GM04504 (cell line): ENCODE measurements at places on chromosomes 3 and 15.

- no peak for DNase-seq
These were observed 326.4 kb upstream of the SATB1 start for GRCh38 chr3:18751514-18751913.

DNA sequence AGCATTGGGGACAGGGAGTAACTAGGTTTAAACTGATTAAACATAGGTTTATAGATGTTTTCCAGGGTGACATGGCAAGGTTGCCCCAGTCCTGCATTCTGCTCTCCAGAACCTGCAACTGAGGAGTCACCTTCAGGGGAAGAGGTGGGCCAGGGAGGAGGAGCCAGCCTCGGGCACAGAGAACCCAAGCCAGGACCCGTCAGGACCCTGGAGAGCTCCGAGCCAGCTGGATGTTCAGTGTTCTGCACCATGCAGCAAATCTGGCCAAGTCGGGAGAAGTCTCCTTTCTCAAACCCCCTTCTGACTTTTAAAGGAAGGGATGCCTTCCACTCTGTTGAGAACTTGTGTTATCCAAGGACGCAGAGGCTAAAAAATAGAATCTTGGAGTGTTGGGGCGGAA lies 62.1 kb upstream of the SLC6A11 start:
- peak; percentile 10 for DNase-seq

DNA sequence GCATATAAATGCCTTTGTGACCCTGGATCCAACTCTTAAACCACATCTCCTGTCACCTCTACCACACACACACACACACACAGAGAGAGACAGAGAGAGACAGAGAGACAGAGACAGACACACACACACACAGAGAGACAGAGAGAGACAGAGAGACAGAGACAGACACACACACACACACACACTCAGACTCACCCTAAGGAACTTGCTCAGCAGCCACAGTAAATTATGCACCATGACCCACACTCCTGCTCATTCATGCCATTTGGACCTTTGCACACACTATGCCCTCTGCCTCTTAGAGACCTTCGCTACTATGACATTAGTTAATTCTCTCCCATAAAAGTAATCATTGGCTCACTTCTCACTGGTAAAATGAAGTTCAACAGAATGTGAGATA lies 275.7 kb downstream of the ADAMTSL3 start:
- no peak for DNase-seq

DNA sequence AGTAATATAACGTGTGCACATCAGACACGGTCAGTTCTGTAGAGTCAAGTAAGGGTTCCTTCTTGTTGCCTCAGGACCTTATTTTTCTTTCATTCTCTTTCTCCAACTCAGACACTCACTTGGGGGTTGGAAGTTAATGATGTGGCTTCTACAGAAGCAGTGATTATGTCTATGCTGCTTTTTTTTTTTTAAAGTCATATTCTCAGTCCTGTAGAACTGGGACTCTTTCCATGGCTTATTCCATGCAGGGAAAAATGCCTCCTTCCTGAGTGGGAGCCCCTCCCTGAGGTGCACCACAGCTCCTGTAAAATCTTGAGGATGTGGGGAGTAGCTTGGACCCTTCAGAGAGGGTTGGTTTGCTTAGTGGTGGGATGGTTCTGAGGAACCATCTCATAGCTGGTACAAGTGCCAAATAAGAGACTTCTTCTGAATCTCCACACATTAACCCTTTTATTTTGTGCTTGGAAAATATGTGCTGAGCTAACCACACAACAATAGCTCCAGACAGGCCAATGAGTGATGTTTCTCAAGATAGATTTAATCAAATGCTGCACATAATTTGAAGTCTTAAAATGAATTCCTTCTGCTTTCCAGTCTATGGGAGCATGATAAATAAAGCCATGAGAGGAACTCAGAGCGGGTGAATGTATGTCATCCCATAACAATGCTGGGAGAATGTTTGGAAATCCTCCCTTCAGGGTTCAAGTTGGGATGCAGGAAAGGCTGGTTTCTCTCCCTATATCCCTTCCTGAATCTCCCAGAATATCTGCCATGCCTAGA lies 23.3 kb upstream of the FSTL1 start:
- DNase-seq: no peak

GRCh38 chr15:38260077-38260476 lies 7.4 kb downstream of the SPRED1 start:
- no peak for DNase-seq

DNA sequence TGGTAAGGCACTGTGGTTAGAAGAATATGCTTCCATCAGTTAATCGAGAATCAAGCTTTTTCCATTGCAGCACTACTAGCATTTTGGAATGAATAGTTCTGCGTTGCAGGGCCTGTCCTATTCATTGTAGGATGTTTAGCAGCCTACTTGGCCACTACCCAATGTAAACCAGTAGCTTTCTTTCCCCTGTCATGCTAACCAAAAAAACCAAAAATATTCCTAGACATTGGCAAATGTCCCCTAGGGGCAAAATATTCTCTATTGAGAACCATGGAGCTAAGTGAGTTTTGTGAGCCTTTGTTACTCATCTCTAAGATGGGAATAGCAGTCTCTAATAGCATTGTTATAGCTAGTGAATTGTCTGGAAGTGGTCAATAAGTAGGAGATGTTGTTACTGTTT lies 187.2 kb downstream of the CADPS start:
- DNase-seq: no peak
